ENCODE measurements at places on chromosomes 11 and 22.

DNA sequence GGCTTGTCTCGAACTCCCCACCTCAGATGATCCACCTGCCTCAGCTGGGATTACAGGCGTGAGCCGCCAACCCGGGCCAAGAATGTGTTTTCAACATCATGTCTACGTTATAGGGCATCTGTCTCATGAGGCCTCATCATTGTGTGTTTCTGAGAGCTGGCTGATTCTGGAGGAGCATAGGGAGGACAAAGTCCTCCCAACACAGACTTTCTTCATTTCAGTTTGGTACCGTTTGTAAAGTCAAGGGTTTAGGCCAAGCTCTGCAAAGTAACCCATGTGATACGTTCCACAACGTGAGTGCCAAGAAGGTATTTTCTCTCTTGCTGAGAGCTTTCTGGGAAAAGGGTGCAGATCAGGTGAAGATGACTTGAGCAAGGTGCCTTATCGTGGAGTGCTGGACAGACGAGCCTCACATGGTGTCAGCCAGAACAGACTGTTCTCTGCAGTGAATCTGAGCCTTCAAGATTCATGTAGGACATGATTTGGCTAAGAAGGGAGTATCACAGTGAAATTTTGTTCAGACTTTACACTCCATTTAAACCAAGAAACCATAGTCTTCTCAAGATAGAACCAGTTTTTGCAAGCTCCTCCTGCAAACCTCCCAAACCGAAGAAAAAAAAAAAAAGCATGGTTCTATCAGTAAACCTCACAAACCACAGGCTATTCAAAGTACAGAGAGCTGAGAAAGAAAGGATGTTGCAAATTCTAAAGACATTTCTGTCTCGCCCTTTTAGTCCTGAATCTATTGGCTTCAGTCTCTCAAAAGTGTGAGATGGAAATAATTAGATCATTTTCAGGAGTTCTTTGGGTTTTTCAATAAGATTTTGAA is 71.7 kb downstream of the DBX1 start:
- no peak for DNase-seq

GRCh38 chr11:119617340-119617713 is 111.7 kb downstream of the NECTIN1 start:
- DNase-seq = no peak

GRCh38 chr11:61654397-61654829 is 25.8 kb upstream of the DAGLA start:
- DNase-seq = no peak

DNA sequence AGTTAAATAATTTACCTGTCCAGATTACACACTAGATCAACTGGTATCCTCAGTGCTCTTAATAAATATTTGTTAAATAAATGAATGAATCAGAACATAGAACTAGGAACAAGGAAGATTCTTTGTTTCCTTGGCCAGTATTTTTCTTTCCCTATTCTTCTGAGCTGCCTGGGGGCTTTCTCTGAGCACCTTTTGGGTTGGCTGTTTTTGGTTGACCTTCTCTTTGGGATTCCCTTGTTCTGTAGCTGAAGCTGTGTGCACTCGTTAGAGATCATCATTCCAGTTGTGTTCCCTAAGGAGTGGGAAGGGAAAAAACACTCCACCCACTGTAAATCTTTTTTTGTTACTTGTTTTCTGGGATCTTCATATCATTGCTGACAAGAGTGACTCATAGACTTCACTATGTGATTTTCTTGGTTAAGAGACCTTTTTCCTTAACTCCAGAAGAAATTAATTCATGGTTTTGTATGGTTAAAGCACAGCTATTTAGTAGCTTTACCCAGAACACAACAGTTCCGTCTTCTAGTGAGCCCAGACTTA is 84.3 kb downstream of the STIM1 start:
- DNase-seq = peak; percentile 47

- no peak for DNase-seq
These were observed 8.8 kb downstream of the CLMP start for GRCh38 chr11:123186286-123186685.

DNA sequence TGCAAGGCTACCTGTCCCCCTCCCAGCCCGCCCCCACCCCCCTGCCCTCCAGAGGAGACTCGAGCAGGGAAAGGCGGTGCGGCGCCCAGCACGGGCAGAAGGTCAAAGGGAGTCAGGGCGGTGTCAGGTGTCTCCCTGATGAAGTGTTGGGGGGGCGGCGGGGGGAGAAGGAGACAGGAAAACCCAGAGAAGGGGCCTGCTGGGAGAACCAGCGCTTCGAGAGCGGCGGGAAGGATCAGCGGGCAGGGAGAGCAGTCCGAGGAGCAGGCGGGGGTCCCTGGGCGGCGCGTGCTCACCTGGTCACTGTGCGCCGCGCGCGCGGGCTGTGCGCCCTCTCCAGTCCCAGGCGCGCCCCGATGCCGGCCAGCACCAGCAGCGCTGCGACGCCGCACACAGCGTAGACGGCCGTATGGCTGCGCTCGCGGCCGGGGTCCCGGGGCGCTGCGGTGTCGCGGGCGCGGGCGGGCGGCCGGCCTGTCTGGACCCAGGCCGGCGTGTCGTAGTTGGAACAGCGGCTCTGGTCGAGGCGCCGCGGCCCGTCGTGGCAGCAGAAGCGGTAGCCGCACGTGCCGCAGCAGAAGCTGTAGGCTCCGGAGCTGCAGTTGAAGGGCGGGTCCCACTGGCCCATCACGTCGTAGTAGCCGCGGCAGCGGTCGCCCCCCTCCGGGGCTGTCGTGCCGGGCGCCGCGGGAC is 886 bp downstream of the SHISA8 start:
- DNase-seq = no peak

GRCh38 chr11:73267122-73267846 is 4.9 kb upstream of the P2RY6 start:
- DNase-seq = no peak

- DNase-seq = peak; percentile 46
These were observed 119.8 kb downstream of the CSTPP1 start for GRCh38 chr11:47056261-47056915.

DNA sequence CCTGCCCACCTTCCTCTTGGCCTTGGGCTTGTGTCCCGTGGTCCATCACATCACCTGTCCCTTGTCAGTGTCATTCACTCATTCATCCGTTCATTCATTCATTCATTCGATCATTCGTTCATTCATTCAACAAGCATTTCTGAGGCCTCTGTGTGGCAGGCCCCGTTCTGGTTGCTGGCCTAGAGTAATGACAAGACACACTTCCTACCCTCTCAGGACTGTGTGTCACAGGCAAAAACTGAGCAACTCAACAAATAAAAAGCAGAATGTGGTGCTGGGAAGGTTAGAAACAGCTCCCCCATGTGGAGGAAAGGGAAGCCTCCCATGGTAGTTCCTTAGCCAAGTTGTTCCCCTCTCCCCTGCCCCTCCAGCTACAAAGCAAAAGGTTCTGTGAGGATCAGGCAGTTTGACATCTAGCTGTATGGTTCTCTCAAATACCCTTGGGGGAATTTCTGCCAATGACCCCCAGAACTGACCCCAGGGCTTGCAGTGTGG is 1.6 kb upstream of the OMP start:
- DNase-seq = peak; percentile 55

- DNase-seq = peak; percentile 46
These were observed at the start of gene DLG2 for GRCh38 chr11:85627332-85627997. TSS of gene DLG2 (minus strand) at chr11:85627344.

- DNase-seq = no peak
These were observed 10.3 kb upstream of the FADD start for GRCh38 chr11:70192666-70193410.
